ENCODE measurements at places on chromosomes 7 and 10.

DNA sequence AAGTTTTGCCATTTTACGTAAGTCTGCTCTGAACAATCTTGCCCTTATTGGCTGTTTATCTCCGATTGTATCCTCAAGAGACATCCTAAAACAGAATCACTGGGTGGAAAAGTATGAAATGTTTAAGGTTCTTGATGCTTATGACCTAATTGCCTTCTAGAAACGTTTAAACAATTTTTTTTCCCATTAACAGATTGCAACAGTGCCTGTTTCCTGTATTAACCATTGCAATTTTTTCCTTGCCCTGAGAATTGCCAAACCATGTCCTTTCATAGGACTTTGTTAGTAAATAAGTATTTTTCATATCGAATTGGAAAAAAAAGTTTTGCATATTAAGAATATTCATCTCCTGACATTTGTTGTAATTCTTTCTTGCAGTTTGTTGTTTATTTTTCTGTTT is 639.8 kb downstream of the INHBA start:
- DNase-seq = no peak

DNA sequence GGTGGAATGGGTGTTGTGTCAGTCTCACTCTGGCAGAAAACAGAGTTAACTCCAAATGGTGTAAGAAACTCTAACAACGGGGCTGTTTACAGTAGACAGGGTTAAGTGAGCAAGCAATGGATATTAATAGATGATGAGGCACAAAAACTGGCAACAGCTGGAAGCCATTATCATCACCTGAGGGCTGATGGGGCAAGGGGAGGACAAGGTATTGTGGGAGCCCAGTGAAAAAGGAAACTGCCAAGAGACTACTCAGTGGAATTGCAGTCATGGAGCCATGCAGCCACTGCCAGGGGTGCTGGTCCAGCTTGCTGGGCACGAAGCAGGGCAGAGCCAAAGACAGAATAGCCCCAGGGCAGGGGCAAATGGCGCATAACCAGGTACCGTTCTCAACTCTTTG is 260.7 kb downstream of the BICC1 start:
- DNase-seq = no peak

GRCh38 chr10:118621304-118621942 is 26.0 kb upstream of the PRLHR start:
- no peak for DNase-seq

GRCh38 chr10:5502571-5503476 is 3.5 kb upstream of the CALML5 start:
- DNase-seq = no peak

GRCh38 chr10:3902054-3902808 is 117.2 kb upstream of the KLF6 start:
- DNase-seq = no peak

DNA sequence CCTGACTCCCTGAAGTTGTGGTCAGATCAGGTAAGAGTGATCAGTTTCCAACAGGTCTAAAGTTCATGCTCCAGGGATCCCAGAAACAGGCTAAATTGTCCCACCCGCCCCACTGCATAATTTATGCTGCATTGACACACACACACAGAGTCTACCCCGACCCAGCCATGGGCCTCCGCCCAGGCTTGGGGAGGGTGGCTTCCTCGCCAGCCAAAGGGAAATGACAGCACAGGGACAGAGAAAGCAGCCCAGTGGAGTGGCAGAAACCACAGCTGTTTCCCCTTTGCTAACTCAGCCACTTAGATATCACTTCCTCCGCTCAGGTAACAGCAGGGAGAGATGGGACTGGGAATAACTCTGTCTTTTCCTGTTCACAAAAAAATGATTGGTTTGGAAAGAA is 9.4 kb downstream of the SH3PXD2A start:
- no peak for DNase-seq

- DNase-seq = no peak
These were observed 187.4 kb downstream of the CYP26A1 start for GRCh38 chr10:93261089-93261488.

DNA sequence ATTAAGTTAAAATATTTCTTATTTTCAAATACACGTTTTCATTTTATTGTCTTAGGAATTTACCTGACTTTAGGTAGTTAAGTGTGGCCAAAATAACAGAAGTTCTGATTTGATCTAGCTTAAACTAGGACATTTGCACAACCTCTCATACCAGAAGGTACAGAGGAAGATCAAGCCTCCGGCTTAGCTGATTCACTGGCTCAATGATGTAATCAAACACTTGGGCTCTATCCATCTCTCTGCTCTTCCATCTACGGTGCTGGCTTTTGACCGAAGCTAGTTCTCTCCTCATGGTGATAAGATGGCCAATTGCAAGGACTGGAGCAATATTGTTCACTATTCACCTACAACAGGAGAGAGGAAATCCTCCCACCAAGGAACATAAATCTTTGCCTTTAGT is 12.2 kb upstream of the HYCC1 start:
- peak; percentile 45 for DNase-seq
